ENCODE measurements at places on chromosomes 4 and X.

DNA sequence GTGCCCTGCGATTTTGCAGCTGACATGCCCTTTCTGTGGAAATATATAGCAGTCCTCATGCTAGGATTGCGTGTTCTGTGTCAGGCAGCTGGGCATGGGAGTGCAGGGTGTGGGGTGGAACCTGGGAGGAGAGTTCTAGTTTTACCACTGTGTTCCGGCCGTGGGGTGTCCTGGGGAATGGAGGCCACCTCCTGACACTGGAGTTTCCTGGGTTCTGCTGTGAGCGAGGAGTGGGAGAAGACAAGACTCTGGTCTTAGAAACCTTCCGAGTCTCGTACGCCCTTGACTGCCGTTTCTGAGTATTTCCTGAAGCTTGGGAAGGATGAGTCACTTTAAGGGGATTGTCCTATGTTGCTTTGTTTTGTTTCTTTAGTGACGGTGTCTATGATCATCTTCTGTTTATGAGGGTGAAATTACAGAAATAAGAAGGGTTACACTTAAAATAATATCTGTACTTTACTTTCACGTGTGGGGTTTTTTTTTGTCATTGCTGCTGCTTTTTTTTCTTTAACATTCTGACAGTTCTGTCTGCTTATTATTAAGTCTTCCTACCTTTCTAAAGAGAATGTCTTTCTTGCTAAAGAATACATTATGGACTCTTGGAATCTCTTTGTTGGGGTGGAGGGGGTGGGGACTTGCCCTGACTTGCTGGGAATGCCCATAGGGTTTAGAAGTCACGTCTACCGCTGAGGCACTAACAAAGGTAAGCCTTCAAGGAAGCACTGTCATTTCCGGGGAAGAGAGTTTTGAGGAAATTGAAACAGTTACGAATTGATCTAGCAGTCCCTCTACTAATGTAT lies 19.1 kb downstream of the CD99 start:
- DNase-seq = peak; percentile 76

DNA sequence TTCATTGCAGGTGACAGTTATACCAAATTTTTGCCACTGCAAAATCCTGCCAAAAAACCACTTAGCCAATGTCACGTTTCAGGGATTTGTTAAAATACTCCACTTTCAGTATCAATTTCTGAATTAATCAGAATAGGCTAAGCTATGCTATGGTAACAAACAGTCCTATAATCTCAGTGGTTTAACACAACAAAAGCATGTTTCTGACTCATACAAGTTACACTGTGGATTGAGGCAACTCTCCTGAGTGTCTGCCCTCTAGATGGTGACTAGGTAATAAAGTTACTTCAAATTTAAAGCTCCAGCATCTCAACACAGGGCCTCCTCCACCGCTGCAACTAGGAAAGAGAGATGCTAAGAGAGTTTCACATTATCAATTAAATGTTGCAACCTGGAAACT lies 23.0 kb upstream of the RADX start:
- DNase-seq = no peak

DNA sequence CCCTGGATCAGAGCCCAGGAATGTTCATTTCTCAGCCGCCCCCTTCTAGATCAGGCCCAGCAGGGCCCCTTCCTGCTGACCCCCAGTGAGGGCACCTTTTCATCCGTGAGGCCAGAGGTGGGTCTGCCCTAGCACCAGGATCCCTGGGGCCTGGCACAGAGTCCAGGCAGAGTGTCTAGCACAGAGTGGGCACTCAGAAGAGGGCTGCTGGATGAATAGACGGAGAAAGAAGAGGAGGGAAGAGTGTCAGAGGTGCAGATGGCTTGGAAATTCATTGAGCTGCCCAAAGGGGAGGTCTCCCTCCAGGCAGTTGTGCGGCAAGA lies 106.5 kb downstream of the CPZ start:
- no peak for DNase-seq

DNA sequence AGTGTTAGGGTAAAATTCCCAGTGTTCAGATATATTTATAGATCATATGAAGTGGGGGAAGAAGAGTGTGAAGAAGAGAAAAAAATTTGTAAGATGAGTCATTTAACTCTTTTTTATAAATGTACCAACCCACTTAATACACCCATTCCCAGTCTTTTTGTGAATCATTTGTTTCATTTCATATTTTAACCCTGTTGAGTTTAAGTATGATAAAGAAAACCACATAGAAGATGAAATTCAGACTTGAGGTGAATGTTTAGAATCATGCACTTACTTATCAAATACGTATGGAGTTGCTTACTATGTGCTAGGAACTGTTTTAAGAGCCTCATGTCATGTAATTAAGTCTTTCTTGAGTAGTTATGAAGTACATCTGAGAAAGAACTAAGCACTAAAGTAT lies 56.6 kb upstream of the DAPP1 start:
- DNase-seq = no peak

DNA sequence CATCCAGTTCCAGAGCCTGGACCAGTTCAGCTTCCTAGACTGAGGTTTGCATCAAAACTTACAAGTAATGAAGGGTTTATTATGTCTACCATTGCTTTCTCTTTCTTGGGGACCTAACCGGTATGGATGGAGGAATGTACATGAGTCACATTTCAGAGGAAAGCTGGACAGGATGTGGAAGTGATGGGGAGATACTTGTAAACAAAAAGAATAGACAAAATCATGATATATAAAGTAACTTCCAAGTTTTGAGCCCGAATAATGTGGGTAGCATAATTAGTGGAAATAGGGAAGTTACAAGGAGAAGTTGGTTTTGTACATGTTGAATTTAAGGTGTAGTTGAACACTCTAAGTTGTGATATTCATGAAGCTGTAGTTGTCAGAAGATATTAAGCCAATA lies 15.0 kb downstream of the FNIP2 start:
- no peak for DNase-seq

DNA sequence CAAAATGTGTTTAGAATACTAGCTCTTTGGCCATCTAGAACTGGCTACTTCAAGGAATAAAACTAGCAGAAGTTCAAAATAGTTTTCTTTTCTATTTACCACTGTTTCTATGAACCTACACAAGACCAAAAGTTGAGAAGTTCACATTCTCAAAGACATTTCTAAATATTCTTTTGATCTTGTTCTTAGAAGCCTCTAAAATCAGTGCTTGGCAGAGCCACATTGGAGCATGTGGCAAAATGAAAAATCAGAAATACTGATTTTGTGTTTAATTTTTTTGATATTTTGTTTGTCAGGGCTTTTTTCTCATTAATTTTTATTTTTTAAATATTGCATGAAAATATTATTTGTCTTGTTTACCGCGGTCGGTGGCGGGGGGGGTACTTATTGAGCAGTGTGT lies 853.8 kb upstream of the INTU start:
- DNase-seq = no peak

GRCh38 chr4:123939621-123940020 lies 543.0 kb downstream of the SPRY1 start:
- no peak for DNase-seq
